ENCODE measurements at places on chromosomes 4 and X. TPM values are rescaled to one million over a fixed set of nuclear protein-coding genes. Genes with fewer than 3 reads are reported as not detected.

DNA sequence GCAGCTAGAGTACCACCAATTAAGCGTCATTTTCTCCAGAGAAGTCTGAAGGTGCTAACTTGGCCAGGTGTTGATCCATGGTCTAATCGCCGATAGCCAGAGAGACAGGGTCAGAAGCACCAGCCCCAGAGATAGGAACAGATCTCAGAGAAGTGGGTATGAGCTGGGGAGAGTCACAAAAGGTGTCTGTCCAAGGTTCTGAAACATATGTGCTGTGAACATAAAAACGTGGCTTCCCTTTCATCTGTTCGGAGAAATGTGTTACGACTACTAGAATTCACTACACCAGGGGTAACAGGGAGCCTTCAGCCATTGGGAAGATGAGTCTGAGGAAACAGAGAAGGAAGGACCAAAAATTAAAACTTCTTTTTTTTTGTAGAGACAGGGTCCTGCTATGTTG is 91.3 kb downstream of the FBXL5 start:
- DNase-seq = peak; percentile 5

FRG2 gene
- total RNA-seq = not detected

DNA sequence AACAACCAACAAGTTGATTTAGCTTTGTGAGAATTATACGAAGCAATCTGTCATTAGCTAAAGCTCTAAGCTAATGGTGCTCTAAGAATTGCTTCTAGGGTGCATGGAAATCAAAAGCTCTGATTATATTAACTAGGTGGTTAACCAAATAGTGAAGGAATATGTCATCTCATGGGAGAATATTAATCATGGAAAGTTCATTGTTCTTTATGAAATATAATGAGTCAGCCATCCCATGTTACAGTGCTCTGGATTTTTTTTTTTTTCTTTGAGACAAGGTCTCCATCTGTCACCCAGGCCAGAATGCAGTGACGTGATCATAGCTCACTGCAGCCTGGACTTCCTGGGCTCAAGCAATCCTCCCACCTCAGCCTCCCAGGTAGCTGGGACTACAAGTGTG is 10.5 kb downstream of the DCAF8L2 start:
- no peak for DNase-seq

DNA sequence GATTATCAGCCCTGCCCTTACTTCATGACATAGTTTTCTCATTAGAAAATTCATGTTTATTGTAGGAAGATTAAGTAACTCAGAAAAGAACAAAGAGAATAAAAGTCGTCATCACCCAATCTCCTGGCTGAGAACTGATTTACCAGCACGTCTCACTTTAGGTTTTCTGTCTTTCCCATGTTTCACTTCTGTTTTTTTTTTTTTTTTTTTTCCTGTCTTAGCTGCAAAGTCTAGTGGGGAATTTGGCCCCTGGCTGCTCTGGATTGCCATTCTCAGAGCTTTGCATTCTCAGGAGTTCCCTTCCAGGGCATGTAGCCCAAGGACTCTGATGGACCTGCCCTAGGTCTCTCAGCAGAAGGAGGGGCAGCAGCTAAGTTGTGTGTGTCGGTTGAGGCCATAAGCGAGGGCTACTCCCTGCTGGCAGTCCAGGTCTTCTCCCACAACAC is 57.8 kb downstream of the TMEM131L start:
- DNase-seq = no peak

All from cardiac muscle cell (in vitro differentiated cells and primary cell).